Smooth muscle cell of the brain vasculature (primary cell): ENCODE measurements at places on chromosomes 6 and 20.

- no peak for DNase-seq
Observed at GRCh38 chr6:41546866-41547798, 951 bp downstream of the FOXP4 start.

DNA sequence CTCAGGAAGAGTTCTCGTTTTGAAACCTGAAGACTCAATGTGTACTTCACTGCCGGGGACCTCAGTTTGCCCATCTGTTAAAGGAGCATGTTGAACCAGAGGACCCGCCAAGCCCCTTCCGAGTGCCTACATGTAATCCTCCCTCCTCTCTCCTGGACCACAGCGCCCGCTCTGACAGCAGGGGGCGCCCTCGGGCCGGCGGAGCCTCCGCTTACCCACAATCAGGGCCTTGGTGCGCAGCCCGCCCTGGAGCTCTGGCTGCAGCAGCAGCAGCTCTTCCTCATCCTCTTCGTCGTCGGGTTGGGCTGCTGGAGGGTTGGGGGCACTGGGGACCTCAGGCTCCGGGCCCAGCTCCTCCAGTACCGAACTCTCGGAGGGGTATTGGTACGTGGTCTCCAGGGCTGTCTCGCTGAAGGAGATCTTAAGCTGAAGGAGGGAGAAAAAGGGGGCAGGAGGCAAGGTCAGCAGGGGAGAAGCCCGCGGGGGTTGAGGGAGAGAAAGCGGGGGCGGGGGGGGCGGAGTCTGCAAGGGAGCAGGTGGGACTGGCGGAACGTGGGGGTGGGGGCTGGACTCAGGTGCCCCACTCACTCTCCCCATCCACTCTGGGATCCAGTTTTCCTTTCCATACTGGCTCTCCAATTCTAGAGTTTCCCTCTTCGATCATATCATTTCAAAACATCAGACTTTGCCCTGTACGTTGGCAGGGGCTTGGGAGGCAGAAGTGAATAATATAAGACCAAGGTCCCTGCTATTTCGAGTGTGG lies 6.3 kb upstream of the DHX16 start:
- no peak for DNase-seq

- no peak for DNase-seq
Observed at GRCh38 chr6:37004044-37004980, 1.1 kb upstream of the FGD2 start.

GRCh38 chr6:81739230-81740195 lies 13.0 kb downstream of the TENT5A start:
- DNase-seq = no peak

DNA sequence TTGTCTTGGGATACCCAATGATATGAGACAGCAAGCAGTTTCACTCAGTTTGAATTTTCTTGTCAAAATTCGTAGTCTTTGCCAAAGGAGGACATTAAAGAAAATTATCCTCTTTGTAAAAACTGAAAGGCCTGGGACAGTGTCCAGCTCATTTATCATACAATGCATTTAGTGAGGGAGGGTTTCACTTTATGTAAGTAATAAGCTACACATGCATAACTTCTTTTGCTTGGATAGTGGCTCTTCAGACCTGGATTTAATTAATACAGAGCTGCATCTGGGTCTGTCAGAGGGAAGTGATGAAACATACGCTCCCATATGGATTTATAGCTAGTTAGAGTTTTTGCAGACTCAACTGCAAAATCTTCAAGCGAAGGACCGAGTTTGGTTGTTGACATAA lies 175.6 kb downstream of the PHACTR1 start:
- no peak for DNase-seq

GRCh38 chr6:168315596-168315995 lies 4.0 kb downstream of the DACT2 start:
- no peak for DNase-seq

DNA sequence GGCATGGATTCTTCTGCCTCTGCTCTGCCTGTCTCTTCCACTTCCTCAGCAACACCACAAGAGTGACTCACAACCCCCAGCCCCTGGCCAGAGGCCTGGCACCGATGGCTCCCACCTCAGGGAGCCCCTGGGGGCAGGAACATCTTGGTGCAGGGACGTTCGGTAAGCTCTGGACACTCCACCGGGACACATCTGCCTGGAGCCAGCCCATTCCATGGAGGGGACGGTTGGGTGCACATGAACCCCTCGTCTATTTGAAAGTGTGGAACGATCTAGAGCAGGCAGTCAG lies 246.5 kb downstream of the ERMARD start:
- no peak for DNase-seq

- DNase-seq = no peak
Observed at GRCh38 chr6:117138920-117139319, 126.4 kb upstream of the VGLL2 start.

DNA sequence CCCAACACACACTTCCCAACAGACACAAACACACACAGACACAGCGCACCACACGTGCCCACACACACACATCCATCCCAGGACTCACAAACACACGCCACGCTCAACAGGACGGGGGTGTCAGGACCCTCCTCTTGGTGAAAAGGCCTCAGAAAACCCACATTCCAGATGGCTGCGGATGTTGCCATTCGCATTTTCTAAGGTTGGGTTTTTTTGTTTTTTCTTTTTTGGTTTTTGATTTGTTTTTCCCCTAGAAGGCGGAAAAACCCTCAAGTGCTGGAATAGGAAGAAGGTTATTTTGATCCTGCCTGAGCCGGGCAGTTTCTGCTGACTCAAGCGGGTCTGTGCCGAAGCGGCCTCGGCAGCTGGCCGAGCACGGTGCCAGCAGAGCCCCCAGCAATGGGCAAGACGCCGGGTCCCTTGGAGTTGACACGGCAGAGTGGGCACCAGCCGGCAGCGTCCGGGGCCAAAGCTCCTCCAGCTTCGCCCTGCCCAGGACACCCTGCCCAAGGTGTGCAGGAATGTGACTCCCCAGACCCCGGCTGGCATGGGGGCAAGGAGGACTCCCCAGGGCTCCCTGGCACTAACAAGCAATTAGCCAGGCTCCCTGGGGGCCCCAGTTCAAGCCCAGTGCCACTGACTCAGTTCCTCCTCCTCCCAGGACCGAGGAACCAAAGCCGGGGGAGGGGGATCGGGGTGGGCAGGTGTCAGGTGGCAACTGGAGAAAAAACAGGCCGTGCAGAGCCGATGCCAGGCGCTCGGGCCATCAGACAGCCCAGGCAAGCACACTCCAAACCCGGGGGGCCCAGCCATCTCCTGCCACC lies 40.9 kb upstream of the ZBP1 start:
- DNase-seq = no peak
